ENCODE measurements at places on chromosomes 16 and 17.

DNA sequence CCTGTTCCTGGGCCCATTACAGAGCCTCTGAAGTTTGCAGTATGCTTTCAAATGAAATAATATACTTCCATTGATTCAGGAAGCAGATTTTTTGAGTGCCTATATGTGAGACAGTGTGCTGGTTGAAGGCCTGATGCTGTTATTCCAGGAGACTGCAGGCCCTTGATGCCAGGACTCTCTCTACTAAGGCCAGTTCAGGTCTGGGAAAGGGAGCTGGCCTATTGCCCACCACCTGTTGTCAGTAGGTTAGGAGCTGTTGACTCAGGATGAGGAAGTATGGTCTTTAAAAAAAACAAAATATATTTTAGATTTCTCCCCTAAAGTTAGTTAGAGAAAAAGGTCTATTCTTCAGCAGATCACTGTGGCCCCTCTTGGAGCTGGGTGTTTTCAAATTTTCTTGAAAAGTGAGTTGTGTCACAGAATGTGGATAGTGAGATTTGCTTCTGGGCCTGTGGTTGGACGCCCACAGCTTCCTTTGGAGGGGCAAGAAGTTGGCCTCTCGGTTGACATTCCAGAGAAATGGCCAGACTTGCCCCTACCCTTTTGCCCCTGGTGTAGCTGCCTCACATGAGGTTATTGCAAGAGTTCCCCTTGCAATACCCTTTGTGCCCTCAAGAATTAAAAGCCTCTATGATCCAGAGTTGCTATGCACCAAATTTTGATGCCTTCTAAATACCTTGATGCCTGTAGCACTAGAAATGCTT is 7.9 kb downstream of the ESRP2 start:
- no peak for DNase-seq

- peak; percentile 64 for DNase-seq
These were observed 7.8 kb upstream of the PDK2 start for GRCh38 chr17:50087246-50087911.

DNA sequence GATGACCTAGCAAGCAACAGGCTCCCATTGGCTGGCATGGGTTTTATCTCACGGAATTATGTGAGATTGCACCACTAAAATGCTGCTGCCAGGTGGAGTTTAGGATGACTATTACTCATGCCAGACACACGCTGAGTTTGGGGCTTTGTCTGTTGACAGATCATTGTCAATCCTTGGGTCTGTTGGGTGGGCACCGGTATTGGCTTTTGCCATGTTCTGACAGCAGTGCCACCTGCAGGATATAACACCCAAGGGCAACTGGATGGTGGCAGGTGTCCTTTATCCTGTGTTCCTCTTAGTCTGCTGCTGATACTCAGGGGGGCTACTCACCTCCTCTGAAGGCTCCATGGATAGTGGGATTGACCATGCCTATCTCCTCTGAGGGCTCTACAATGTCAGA is 221.6 kb upstream of the DYNLRB2 start:
- no peak for DNase-seq

- no peak for DNase-seq
These were observed 125.2 kb downstream of the CDH11 start for GRCh38 chr16:64996641-64997040.

- DNase-seq: no peak
These were observed 18.8 kb downstream of the CLUAP1 start for GRCh38 chr16:3519581-3519980.

DNA sequence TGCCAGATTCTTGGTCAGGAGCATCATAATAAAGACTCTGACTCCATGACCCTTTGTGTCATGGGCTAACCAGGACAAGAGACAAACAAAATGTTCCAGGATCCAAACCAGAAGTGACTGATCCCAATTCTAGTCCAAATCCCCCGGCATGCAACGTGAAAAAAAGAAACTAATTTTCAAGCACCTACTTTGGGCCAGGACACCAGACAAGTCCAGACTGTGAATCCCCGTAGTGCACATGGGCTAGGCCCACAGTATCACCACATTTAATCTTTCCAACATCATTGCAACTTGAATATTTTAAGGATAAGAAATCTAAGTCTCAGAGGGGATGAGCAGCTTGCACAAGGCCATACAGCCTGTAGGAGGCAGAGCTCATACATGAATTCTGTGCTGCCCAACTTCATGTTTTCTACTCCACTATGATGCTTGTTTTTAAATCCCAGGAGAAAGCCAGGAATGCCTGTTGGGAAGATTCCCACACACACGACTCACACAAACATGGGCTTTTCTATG is 365.7 kb downstream of the NPIPA8 start:
- DNase-seq: no peak

DNA sequence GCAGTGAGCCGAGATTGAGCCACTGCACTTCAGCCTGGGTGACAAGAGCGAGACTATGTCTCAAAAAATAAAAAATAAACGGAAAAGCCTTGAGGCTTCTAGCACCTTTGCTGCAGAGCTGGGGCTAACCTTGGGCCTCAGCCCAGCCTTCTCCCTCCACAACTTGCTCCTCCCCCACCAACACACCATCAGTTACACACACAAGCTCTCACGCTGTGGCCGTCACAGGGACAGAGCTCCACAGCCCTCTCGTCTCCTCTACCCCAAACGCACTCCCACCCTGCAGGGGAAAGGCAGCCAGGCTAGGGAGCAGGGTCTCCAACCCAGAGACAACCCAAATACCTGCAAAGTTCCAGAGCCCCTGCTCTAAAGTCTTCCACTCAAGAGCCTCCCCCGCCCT is 22.0 kb upstream of the MRPS23 start:
- DNase-seq: no peak

- DNase-seq: no peak
These were observed 23.7 kb downstream of the OR1D5 start for GRCh38 chr17:3039736-3040135.

All from activated gamma-delta T cell treated with anti-CD3 and anti-CD28 coated beads, Interleukin-2, amount 50 U/mL, for 16 hours (primary cell).